ENCODE measurements at places on chromosomes 4 and X. TPM values are rescaled to one million over a fixed set of nuclear protein-coding genes. Genes with fewer than 3 reads are reported as not detected.

The CENPVL3 gene
- total RNA-seq = 0.27 TPM

The PCSK1N gene
- total RNA-seq = 0.23 TPM

The USP38 gene
- total RNA-seq = 23.5 TPM

The HDX gene
- total RNA-seq = 2.5 TPM

The HTT-AS gene
- total RNA-seq = not detected

The ARSD gene
- 2.1 TPM for total RNA-seq

The PAGE1 gene
- not detected for total RNA-seq

The ASB11 gene
- total RNA-seq = not detected

The CLNK gene
- total RNA-seq = 0.89 TPM

The FGFR3 gene
- total RNA-seq = 0.67 TPM

The ITM2A gene
- 138 TPM for total RNA-seq

The MAGED2 gene
- 36.3 TPM for total RNA-seq

The CCDC149 gene
- not detected for total RNA-seq

The INPP4B gene
- total RNA-seq = 70.1 TPM

The FGFBP2 gene
- total RNA-seq = 3.9 TPM

The ANTXR2 gene
- total RNA-seq = 3.2 TPM

The PLCXD1 gene
- total RNA-seq = 58.8 TPM

- DNase-seq = no peak
Measured at GRCh38 chr4:26201120-26201519, 119.7 kb upstream of the RBPJ start.

- no peak for DNase-seq
Measured at GRCh38 chr4:141789716-141790115, 153.3 kb downstream of the IL15 start.

GRCh38 chrX:77434962-77435361 lies 12.2 kb upstream of the FGF16 start:
- no peak for DNase-seq

- DNase-seq = no peak
Measured at GRCh38 chr4:93670434-93670833, 158.1 kb upstream of the ATOH1 start.

DNA sequence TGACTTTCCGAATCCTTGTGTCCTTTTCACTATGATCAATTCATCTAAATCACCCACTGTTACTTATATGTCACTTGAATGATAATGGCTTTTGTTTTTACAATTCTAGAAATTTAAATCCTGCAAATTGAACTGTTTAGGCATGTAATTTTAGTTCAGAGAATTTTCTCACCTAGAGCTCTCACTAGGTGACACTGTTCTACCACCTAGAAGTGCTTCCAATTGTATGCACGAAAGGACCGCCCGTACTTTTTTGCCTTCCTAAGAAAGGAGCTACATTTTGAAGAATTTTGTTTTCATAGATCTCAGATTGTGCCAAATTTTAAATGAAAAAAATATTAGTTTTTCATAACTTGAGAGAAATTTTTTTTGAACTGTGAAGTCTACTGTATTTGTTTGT lies 481.6 kb upstream of the FSTL5 start:
- no peak for DNase-seq

GRCh38 chr4:55729351-55730279 lies 90.0 kb upstream of the EXOC1L start:
- no peak for DNase-seq

- DNase-seq = no peak
Measured at GRCh38 chrX:120549483-120550452, 11.0 kb downstream of the CUL4B start.

GRCh38 chrX:155715141-155715540 lies 102.4 kb upstream of the TMLHE start:
- DNase-seq = no peak

- no peak for DNase-seq
Measured at GRCh38 chrX:41518841-41519220, 71.7 kb downstream of the NYX start.

- DNase-seq = no peak
Measured at GRCh38 chrX:16585486-16586376, 64.2 kb upstream of the S100G start.

GRCh38 chrX:16444353-16444752 lies 205.6 kb upstream of the S100G start:
- DNase-seq = no peak

- DNase-seq = no peak
Measured at GRCh38 chrX:150256297-150256650, 106.8 kb upstream of the MAMLD1 start.

GRCh38 chr4:86834901-86835300 lies 14.3 kb downstream of the SLC10A6 start:
- no peak for DNase-seq

DNA sequence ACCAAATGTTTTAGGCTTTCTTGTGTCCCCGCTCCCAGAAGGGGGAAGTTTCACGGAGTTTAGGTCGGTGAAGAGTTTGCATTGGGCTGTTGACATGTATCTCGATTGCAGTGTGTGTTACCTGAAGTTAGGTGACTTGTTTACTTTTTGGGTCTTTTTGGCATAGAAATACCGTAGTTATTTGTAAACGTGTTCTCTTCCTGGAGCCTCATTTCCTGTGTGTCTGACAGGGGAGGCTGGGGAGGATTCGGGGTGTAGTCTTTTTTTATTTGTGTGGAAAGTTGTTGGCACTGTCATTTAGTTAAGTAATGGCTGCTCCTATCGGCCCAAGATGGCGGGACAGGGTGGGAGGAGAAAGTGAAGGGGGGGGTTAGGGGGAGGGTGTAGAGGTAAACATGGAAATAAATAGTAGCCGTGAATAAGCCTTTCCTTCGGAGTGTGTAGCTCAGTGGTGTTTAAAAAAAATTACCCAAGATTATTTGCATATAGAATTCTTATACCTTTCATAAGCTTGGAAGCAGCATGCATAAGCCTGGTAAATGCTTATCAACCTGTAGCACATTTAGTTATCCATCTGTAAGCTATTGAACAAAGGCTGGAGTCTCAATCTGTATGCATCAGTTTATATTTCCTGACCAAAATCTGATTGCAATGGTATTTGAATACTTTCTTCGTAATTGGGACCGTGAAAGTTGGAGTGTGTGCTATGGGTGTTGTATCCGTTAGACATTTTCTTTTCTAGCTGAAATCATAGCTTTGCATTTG lies 1.6 kb downstream of the KDM6A start:
- peak; percentile 16 for DNase-seq

DNA sequence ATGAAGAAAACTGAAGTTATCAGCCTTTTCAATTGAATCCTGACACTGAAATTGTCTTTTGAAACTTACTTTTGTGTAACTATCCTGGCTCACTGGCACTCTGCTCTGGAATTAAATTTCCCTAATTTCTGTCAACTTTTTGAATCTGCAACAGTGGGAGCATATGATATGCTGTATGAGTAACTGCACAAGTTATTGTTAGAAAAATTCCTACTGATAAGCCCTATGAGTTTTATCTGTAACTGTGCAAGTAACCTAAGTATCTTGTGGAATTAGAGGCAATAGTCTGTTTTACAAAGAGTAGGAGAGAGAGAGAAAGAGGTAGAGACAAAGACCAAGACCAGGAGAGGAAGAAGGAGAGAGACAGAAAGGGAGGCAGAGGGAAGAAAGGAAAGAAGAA lies 9.2 kb upstream of the HPGD start:
- DNase-seq = no peak

GRCh38 chr4:52903273-52903672 lies 41.2 kb downstream of the RASL11B start:
- DNase-seq = no peak

DNA sequence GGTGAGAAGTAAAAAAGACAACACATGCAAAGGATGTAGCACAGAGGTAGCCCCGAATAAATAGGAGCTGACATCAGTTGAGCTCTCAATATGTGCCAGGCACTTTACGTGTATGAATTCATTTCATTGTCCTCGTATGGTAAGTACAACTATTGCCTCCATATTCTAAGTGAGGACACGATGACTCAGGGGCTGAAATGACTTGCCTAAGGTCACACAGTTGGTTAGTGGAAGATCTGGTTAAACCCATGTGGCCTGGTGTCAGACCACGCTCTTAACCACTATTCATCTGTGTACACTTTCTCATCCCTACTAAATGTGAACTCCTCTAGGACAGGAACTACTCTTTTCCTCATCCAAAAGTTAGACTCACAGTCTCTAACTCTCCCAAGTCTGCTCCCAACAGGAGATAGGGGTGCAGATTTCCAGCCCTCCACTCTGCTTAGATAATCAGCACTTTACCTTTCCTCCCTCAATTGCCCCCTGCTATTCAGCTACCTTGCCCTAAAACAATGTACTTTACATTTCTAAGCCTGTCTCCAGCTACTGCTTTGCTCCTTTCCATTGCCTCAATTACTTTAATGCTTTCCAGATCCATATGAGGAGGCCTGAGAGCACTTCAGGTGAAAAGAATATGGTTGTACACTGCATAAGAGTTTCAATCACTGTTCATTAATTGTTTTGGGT lies 58.8 kb upstream of the LHFPL1 start:
- no peak for DNase-seq

- no peak for DNase-seq
Measured at GRCh38 chr4:137455647-137456321, 76.5 kb downstream of the PCDH18 start.

DNA sequence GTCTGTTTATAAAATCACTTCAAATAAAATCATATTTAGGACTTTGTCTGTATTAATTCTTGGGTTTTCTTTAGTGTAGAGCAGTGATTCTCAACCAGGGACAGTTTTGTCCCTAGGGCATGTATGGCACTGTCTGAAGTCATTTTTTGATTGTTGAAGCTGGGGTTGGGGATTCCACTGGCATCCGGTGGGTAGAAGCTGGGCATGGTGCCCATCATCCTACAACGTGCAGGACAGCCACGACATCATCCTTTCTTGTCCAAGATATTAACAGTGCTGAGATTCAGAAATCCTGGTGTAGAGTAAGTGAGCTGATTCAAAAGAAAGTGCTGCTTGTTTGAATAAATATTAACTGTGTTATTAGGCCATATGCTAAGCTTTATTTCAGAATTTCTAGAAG lies 28.6 kb downstream of the DCLK2 start:
- DNase-seq = no peak

DNA sequence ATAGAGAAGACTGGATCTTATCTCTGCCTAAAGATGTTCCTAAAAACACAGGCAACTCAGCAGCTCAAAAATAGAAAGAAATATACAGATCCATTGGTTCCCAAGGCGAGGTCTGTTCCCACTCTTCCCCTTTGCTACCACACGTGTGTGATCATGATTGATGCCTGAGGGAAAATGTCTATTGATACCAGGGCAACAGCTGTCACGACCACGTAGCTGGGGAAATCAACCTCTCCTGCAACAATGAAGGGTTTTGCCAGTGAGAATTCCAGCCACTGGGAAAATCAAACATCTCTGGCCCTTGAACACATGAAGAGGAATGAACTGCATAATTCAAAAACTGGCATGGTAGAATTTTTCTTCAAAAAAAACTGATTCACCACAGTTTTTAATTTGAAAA lies 131.0 kb upstream of the MAP3K15 start:
- DNase-seq = no peak

DNA sequence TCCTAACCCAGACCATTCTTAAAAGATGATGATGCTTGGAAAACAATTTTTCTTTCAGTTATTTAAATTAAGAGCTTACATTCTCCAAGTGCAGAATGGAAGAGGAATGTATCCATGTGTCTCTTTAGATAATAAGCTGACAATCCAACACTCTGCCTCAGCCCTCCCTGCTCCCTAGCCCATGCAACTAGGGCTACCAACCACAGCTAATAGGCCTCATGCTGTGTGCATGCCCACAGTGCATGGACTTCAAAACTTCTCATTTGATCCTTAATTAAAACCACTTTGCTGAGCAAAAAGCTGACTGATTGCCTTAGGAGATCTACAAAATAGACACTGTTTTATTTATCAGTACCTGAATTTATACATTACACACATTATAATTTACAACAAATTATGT lies 473.9 kb downstream of the GALNTL6 start:
- DNase-seq = no peak

GRCh38 chrX:104430072-104430741 lies 135.8 kb upstream of the IL1RAPL2 start:
- no peak for DNase-seq

DNA sequence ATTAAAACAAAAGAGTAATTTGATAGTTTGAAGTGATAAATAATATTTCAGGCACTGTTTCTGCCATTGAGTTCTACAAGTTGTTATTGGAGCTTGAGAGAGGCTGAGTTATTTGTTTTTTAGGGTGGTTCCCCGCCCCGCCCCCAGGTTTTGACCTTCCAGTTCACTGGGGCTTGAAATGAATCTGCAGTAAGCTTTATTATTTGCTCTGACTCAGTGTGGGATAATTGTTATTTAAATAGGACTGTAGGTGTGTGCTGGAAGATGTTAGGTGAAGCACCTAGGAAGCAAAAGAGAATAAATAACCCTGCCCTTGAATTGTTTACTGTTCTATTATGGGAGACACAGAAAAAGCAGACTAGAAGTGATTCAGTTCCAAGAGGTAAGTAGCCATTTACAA lies 81.2 kb upstream of the KCNIP4 start:
- DNase-seq = no peak

DNA sequence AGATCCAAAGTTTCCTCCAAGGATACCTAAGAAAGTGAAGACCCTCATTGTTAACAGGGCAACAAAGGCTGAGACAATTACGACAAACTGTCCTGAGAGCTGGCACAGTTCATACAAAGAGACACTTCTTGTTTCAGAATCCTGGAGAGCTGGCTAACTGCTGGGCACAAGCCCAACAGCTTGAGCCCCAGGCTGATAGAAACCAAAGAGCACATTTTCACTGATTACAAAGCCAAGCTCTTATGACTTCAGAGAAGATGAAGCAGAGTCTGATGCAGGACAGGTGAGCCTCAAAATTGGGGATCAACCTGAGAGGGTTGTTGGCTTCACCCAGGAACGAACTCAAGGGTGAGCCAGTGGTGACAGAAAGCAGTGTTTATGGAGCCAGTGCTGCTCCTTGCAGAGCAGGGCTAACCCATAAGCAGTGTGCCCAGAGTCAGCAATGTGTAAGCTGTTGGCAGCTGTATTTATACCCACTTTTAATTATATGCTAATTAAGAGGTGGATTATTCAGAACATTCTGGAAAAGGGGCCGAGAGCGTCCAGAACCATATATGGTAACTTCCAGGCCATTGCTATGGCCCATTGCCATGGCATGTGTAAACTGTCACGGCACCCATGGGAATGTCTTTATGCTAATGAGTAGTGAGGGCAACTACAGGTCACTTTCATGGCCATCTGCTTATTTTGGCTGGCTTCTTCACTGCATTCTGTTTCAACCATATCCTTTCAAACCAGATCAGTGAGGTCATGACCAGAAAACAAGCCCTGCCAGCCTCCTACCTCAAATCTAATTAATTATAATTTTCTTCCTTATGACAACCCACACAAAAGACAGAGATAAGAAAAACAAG lies 183.7 kb downstream of the EVC2 start:
- DNase-seq = no peak

GRCh38 chr4:113344100-113344499 lies 294.6 kb downstream of the ANK2 start:
- DNase-seq = no peak

GRCh38 chr4:31539284-31540069 lies 819.3 kb downstream of the PCDH7 start:
- no peak for DNase-seq

GRCh38 chrX:75273483-75273882 lies 402 bp upstream of the UPRT start:
- DNase-seq = no peak

Data from activated T-helper 2 cell treated with anti-CD3 and anti-CD28 coated beads, Interferon-gamma antibody, Interleukin-2, Interleukin-4, amounts not matched to agents 10 μg/mL and 5 μg/mL and 100 μg/mL, durations not matched to agents 14 hours and 24 hours and 36 hours (primary cell).